ENCODE measurements at places on chromosomes 2 and 18. TPM values are rescaled to one million over a fixed set of nuclear protein-coding genes. Genes with fewer than 3 reads are reported as not detected.

The DCDC2C gene
- total RNA-seq = not detected

The PAX3 gene
- not detected for total RNA-seq

GRCh38 chr2:225980372-225980771 is 580.9 kb downstream of the NYAP2 start:
- DNase-seq = no peak

DNA sequence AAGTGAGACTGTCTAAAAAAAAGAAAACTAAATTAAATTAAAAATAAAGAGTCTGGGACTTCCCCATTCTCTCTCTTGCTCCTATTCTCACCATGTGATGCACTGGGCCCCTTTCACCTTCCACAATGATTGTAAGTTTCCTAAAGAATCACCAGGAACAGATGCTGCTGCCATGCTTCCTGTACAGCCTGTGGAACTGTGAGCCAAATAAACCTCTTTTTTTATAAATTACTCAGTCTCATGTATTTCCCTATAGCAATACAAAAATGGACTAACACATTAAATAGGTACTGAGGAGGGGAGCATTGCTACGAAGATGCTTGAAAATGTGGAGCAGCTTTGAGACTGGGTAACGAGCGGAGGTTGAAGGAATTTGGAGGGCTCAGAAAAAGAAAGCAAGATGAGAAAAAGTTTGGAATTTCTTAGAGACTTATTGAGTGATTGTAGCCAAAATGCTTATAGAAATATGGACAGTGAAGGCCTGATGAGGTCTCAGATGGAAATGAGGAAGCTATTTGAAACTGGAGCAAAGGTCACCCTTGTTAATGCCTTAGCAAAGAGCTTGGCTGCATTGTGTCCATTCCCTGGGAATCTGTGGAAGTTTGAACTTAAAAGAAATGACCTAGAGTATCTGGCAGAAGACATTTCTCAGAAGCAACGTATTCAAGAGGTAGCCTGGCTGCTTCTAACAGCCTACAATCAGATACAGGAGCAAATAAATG is 128.7 kb downstream of the EIPR1 start:
- no peak for DNase-seq

The NOP58 gene
- total RNA-seq = 77.6 TPM

The ONECUT2 gene
- total RNA-seq = not detected

DNA sequence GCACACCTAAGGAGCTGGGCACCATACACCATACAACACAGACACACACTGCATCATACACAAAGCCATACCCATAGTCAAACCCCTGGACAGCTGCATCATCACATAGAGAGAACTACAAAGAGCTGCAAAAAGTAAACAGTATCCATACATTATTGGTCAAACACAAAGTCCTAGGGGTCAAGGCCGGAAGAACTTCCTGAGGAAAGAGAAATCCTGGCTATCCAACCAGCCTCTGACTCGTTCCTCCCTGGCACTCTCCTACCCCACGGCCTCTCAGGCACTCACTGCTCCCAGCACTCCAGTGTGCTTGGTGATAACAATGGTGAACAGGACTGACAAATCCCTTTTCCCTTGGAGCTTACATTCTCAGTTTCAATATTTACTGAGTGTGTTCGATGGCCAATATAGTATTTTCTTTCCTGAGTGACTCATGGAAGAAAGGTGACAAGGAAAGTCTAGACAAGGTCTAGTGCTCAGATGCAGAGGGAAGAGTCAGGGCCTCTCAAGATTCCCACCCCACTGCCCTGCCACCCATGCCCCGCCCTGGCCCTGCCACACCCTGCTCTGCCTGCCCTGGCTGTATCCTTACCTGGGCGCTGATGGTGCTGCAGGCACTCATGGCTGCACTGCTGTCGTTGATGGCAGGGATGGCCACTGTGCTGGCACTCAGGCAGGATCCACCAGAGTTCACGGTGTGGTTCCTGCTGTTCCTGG is 3.4 kb downstream of the CFAP65 start:
- DNase-seq = no peak

The CPO gene
- not detected for total RNA-seq

The TMEM200C gene
- not detected for total RNA-seq

DNA sequence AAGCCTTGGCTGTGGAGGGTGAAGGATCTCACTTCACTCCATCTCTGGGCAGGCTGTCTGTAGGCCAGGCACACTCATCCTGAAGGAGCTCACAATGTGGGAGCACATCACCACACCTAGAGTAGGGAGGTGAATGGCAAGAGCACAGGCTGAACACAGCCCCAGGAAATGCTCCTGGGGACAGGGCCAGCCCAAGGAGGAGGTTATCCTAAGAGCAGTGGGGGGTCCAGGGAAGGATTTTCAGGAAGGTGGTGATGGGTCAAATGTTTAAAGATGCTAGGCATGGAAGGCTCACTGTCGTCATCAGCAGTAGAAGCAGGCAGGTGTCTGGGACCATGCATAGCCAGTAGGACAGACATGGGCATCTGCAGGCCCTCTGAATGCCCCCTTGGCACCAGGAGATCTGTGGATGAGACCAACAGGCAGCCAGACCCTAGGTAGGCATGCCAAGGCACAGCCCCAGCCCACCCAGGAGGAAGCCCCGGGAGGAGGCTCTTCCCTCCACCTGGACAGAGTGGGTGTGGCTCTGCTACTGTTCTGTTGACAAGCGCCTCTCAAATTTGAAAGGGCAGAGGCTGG is 91.7 kb upstream of the RAB6C start:
- no peak for DNase-seq

GRCh38 chr2:181563101-181563692 is 93.7 kb downstream of the CERKL start:
- DNase-seq = no peak

DNA sequence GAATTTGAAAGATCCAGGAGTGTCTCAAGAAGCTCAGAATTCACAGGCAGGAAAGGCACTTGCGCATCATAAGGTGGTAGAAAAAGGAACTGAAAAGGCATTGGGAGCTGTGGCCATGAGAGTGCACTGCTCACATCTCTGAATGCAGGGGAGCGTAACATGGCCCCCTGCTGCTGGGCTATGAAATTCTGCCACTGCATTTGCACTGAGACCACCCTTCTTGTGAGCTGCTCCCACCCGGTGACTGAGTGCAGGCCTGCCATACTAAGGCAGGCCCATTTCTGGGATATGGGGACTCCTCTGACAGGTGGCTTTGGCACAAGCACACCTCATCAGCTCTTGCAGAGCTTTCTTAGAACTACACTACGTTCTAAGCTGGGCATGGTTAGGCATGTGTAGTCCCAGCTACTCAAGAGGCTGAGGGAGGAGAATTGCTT is 25.3 kb upstream of the STARD7 start:
- no peak for DNase-seq

GRCh38 chr2:238553159-238553558 is 126.4 kb downstream of the ASB1 start:
- DNase-seq = no peak

- DNase-seq = no peak
Measured at GRCh38 chr2:96477458-96477857, 27.7 kb downstream of the NEURL3 start.

DNA sequence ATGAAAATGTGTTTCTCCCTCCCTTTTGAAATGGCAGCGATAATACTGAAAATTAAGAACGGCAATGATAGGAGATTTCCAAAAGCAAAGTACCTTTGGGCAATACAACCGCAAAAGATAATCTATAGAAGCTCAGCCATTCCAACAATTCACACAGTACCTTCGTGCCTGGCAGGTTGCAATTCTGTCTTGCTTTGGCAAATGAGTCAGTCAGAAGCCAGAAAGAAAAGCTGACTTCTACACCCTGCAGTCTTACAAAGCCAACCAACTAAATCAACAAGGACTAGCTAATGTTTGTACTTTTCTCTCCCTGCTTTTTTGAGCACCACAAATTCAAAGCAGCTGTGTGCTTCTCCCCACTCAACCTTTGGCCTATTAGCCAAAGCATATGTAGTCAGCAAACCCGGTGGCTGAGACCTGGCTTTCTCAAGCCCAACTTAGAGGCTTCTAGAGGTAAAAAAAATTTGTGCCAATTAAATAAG is 25.7 kb upstream of the ID2 start:
- no peak for DNase-seq

DNA sequence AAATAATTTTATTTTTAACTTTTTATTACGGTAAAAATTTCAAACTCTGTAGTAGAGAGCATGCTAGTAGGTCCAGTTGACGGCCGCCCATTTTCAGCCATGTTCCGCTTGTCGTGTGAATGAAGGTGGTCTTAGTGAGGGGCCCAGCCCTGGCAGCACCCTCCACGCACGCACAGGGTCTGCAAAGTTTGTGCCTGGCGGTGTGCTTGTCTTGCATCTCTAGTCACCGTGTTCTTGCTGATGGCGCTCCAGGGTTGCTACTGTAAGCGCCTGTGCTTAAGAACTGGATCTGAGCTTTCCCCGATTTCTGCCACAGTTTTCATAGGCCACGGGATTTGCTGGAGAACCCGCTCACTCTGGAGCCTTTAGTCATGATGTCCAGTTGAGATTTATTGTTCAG is 28.9 kb downstream of the LDLRAD4 start:
- DNase-seq = no peak

The STEAP3 gene
- total RNA-seq = 4.7 TPM

DNA sequence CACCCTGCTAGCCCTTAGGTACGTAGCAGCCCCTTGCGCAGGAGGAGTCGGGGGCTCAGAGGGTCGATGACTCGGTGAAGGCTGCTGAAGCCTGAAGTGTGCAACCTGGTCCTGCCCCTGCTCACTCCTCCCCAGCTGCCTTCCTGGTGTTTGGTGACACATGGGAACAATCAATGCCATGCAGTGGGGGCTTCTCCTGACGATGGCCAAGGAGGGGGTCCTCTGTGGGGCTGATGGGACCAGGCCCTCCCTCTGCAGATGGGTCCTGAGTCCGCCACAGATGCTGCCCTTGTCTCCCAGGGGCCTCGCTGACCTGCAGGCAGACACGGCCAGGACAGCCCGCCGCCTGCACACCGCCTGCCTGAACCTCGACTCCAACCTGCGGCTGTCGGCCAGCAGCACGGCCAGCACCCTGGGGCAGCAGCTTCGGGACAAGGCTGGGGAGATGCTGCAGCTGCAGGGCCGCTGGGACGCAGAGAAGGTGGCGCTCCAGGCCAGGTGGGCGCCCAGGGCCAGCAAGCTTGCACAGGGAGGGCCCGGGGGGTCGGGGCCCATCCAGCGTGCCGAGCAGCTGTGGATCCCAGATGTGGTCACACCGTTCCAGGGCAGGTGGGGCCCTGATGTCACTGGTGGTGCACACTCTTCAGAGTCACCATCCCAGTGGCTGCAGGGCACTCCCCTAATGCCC is 24.6 kb downstream of the CROCC2 start:
- no peak for DNase-seq

- DNase-seq = no peak
Measured at GRCh38 chr2:72032481-72033041, 115.1 kb downstream of the CYP26B1 start.

- peak; percentile 70 for DNase-seq
Measured at GRCh38 chr2:144516981-144517865, 2.7 kb downstream of the ZEB2 start.

The DUSP19 gene
- 0.29 TPM for total RNA-seq

- DNase-seq = no peak
Measured at GRCh38 chr18:3664563-3665178, 214.7 kb downstream of the TGIF1 start.

DNA sequence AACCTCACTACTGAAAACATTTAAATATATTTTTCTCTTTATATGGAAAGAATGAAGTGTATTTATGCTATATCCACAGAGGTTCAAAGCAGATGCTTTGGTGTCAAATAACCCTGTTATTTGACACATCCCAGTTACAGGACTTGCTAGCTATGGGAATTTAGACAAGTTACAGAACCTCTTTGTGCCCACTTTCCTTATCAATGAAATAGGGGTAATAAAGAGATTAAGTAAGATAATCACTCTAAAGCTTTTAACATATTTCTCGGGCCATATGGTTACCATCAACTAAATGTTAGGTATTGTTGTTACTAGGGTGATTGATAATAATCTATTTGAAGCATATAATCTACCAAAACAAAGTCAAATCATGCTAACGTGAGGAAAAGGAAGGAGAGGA is 1660.6 kb upstream of the NXPH2 start:
- DNase-seq = no peak

DNA sequence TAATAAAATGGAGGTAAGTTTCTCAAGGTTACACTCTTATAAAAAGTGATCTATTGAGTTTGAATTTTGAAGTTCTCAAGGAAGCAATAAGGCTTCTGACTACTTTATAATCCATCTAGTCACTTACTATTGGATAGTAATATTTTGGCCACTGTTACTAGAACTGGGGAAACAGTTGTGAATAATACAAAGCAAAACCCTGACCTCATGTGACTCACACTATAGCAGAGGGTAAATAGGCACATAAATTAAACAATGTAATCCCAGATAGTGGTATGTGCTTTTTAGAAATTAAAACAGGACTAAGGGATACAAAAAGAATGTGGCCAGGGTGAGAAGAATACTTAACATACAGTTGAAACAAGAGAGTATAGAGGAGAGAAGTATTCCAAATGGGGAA is 78.6 kb downstream of the CALCRL start:
- DNase-seq = no peak

DNA sequence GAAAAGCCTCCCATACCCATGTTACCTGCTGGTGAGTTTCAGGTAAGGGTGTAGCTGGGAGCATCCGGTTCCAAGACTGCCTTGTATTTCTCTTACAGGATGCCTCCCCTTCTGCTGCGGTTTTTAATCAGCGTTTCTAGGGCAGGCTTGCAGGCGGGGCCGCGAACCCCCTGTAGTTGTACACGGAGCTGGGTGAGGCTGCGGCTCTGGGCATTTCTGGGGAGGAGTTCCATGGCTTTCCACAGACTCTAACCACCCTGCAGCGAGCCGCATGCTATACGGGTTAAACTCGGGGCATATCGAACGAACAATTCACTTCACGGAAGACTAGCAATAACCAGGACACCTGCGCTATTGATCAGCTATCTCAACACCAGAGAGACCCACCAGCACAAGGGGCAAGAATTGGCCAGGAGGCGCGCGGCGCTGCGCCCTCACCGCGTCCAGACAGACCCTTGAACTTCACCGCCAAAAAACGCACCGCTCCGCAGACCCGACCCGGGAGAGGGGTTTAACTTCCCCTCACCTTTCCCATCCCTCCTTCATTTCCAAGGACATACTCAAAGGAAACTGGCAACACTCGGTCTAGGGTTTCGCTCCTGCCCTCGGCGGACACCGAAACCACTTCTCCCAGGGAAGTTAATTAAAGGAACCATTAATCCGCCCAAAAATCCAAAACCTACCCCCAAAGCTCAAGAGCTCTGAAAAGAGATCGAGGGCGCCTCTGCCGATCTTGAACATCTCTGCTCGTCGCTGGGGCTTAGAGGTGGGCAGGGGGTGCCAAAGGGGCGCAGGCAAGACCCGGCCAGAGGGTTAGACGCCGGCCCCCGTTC is 909 bp downstream of the TGFA start:
- no peak for DNase-seq

DNA sequence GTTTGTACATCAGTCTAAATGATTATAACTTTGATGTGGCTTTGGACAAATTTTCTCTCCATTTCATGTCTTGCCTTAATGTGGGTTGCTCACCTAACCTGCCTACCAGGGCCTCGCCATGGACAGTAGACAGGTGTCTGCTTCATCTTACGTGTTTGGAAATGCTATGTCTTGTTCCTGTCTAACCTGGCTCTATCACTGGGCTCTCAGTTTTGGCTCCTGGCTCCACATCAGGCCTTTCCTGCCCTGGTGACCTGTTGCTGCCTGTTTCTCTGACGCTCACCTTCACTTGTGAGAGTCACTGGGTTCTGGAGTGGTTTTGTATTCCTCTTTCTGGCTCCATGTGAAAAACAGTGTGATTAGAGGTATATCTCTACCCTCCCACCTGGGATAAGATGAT is 65.9 kb downstream of the PHLPP1 start:
- DNase-seq = no peak
